NCI-H1105 (cell line): ENCODE measurements at places on chromosomes 5 and 9.

DNA sequence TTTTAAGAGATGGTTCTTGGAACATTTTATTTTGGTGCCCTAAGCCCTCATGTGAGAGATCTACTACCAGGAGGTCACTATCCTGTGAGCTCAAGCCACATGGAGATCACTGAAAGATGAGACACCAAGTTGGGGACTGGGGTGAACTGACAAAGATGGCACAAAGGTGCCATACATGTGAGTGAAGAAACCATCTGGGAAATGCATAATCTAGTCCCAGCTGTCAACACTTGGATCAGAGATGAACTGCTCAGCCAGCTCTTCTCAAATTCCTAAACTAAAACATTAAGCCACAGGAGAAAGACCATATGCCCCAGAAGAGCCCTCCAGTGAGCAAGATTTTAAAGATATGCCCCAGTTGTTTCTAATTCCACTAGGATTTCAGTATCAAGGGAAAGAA lies 22.2 kb upstream of the MYOT start:
- no peak for DNase-seq

DNA sequence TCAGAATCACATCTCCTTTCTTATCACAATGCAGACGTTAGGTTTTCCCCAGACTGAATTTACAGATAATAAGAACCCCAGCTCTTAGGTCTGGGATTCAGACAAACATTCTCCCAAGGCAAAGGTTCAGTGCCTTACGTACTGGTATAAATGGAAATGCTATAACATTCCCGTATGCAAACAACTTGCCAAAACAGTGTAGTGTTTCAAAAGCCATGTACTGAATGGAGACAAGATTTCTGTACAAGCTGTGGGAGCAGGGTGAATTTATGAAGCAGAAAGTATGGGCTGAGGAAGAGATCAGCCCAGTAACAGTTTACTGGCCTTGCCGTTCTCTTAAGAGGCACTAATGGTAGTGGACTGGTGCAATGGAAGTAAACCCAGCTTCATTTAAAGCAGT lies 225.5 kb upstream of the ZNF462 start:
- DNase-seq, result no peak

DNA sequence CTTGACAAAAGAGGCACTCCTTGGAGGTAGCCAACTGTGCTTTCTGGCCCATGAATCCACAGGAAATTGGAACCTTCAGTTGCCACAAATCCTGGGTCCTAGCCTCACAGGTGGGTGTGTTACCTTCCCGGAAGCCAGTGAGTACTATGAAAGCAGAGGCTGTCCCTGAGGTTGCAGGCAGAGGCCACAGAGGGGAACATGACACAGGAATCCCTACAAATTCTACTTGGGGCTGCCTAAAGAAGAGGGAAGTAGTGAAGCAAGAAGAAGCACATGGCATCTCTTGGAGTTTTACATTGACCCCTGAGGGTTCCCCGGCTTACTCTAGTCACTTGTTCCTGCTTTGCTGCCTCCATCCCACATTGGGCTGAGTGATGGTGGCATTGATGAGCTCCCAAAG lies 2.6 kb downstream of the SLC22A5 start:
- no peak for DNase-seq

DNA sequence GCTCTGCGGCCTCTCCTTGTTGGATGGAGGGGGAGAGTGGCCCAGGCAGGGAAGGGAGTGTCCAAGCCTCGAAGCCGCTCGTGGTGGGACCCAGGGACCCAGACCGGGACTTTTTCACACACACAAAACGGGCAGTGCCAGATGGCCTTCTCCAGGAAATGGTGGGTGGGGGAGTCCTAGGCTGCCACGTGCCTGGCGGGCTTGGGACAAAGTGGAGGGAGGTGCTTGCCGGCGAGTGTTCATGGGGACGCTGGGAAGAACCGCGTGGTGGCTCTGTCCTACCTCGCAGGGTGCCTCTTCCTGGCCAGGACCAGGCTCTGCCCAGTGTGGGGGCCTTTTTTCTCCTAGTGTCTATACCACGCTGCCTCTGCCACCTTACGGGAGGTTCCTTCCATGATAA lies 155.0 kb upstream of the COL5A1 start:
- no peak for DNase-seq

DNA sequence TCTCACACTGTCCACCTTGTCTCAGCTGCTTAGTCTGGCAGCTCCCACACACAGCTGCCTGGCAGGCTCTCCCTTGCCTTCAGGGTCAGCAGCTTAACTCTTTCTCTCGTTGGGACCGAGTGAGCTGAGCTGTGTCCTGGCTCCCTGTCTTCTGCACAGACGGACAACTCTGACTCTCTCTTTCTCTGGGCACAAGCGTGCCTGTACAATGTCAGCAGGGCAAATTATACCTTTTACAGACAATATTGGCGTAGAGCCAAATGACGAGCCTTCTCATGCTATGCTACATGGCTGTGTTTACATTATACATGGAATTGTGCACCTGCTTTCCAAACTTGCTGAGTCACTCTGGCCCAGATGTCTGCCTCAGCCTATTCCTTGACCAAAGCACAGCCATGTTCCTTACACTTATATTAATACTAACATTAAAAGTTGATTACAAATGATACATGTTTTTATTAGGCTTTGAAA lies 188.6 kb downstream of the CYLC2 start:
- DNase-seq, result peak; percentile 93

GRCh38 chr9:35790025-35790384 lies 1.4 kb upstream of the NPR2 start:
- no peak for DNase-seq

- DNase-seq, result no peak
These were observed 5.3 kb downstream of the SLC34A1 start for GRCh38 chr5:177389241-177390169.

DNA sequence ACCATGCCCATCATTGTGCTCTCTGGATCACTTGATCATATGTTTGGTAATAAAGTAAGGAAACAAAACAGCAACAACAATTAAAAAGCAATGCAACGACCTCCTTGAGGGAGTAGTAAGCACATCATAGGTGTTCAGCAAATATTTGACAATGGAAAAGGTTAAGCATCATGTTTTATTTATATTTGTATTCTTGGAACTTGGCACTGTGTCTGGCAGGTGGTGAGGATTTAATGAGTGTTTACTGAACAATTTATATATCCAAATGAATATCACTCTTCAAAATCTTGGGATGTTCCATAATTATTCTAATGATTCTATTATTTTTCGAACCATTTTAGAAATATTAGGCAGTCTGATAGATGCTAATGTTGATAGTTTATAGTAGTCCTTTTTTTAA lies 6.2 kb downstream of the PIP5K1B start:
- DNase-seq, result peak; percentile 10

- no peak for DNase-seq
These were observed 46.5 kb upstream of the SYNPO start for GRCh38 chr5:150593996-150594395.

GRCh38 chr9:123678038-123678877 lies 251.7 kb downstream of the DENND1A start:
- DNase-seq, result peak; percentile 81

DNA sequence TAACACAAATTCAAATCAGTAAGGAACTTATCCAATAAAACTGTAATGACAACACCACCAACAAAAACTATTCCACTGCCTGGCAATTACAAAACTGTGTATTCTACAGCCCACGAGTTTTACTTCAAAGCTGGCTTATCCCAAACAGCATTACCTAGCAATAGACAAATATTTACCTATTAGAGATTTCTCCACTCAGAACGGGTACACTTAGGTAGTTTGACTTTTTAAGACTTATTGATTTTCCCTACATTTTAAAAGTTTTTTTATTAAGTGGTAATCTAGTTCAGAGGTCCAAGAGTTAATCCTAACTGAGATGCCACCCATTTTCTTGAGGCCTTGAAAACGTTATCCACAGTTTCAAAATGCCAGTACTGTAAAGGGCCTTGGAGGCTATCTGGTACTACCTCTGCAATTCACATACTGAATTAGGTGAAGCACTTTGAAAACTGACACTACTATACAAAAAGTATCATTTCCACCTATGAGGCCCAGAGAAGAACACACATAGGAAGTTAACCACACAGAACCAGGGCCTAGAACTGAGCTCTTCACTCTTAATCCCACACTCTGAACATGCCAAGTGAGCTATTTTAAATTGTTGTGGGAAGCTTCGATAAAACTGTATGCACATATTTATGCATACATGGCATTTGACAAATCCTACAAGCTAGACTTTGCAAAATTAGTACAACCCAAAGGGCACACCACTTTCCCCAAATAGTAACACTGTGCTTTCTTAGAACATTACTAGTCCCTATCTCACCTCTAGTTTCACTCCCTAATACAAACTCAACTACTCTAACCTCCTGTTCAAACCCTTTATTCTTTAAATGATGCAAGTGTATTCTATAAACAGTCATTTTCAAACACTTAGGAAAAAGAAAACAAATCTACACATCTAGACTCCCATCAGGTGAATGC lies 2.1 kb downstream of the NADK2 start:
- DNase-seq, result no peak

GRCh38 chr9:108768744-108769143 lies 87.0 kb downstream of the ACTL7B start:
- DNase-seq, result no peak

- DNase-seq, result no peak
These were observed 230.1 kb downstream of the PBX3 start for GRCh38 chr9:125977223-125977622.

DNA sequence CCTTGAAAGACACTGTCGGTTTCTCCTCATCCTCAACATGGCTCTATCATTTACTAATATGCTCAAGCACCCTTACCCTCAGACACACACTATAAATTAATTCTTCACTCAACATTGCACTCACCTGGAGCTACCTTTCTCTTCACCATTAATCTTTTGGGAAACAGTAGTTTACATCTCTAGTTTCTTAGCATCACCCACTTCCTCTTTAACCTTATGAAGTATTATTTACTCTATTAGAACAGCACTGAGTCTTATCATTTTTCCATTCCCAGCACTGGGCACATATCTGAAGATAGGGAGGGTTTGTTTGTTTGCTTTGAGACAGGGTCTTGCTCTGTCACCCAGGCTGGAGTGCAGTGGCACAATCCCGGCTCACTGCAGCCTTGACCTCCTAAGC lies 213.5 kb downstream of the SMARCA2 start:
- DNase-seq, result no peak

- no peak for DNase-seq
These were observed 1034.0 kb upstream of the PTPRD start for GRCh38 chr9:11646831-11647230.

GRCh38 chr9:98532574-98532973 lies 176.2 kb downstream of the GABBR2 start:
- no peak for DNase-seq

- no peak for DNase-seq
These were observed 85.3 kb downstream of the TTC39B start for GRCh38 chr9:15221746-15222145.

DNA sequence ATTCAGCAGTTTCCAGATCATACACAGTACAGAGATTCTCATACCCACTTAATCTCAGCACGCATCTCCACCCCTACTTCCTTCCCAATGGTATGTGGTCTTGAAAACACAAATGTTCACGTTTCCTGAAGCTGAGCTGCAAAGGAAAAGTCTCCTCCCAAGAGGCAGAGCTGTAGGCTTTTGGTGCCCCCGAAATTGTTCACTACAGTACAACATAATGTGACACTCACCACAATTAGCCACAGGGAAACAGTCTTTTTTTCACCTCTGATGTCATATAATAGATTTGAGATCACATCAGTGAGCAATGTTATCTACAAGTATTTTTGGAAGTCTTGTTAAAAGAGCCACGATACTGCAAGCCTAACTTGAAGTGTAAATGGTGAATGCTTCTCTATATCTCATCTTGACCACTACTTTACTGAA lies 40.2 kb downstream of the NFIB start:
- DNase-seq, result no peak

DNA sequence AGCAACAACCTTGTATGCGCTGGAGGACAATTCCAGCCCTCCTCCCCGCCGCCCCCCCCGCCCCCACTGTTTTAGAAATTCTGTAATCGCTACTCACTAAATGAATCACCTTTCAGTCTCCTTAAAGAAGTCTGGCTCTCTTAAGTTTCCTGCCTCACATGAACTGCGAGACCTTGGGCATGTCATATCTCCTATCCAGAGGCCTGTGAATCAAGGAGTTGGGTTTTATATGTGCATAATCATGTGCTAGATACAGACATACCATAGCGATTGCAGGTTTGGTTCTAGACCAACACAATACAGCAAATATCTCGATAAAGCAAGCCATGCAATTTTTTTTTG lies 337 bp upstream of the DMAC1 start:
- no peak for DNase-seq

DNA sequence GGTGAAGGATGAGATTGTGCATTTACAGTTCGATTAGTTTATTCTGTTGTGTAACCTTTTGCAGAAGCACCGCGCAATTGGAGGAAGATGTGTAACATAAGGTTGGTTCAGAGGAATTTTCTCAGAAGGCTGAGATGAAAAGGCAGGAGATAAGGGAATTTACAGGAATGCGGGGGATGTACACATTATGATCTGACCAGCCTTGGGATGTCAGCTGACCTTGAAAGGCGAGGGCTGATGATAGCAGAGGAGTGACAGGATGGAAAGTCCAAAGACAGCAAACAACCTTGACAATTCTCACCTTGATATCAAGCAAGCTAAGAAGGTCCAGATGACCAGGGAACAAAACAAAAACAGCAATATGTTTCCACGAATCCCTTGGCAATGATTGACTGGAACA lies 88.8 kb downstream of the OTULIN start:
- no peak for DNase-seq

- DNase-seq, result no peak
These were observed 87.6 kb downstream of the FBXO38 start for GRCh38 chr5:148471379-148471778.

DNA sequence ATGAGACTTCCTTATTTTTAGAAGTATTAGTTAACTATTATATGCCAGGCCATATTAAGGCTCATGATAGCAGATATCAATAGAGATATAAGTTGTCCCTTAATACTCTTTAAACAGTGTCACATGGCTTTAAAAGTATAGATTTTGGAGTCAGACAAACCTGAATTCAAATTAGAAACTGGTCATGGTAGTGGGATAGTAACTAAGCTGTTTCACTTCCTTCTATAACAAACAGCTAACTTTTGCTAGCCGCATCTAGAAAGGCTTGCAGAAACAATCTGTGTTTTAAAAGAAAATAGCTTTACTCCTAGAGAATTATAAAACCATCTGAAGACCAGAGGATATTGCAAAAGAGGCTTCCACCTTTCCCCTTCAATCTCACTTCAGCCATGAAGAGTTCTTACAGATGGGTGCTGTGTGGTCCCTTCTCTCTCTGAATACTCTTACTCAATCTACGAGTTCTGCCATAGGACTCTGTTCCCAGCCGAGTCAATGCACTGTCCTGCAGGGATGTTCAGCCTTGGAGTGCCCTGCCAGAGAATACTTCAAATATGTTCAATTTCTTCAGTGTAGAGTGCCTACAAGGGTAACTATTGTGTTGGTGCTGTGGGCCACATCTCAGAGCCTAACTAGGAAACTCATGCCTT lies 810.2 kb downstream of the EFNA5 start:
- no peak for DNase-seq

DNA sequence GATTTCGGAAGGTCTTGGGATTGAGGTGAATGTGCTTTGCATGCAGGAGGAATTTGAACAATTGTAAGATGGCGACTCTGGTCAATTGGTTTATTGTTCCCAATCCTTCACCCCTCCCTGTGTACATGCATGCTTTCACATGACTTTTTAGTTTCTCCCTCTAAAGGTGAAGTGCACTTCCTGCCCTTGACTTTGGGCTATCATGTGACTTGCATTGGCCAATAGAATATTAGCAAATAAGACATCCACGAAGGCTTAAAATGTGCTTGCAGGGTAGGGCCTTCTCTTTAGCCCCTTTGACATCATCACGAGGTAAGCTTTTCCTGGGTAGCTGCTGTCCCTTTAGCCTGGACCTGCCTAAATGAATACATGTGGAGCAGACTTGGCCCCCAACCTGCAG lies 8.1 kb upstream of the ZBTB43 start:
- no peak for DNase-seq

- no peak for DNase-seq
These were observed 658.2 kb upstream of the DMAC1 start for GRCh38 chr9:8457816-8458215.
